ENCODE measurements at places on chromosomes 11 and 22. TPM values are rescaled to one million over a fixed set of nuclear protein-coding genes. Genes with fewer than 3 reads are reported as not detected.

The PCF11 gene
- 57.2 TPM for total RNA-seq

- DNase-seq = no peak
Measured at GRCh38 chr11:104926771-104927611, 28.7 kb upstream of the CASP12 start.

GRCh38 chr11:8329847-8330361, 66.2 kb upstream of the LMO1 start:
- DNase-seq = no peak

DNA sequence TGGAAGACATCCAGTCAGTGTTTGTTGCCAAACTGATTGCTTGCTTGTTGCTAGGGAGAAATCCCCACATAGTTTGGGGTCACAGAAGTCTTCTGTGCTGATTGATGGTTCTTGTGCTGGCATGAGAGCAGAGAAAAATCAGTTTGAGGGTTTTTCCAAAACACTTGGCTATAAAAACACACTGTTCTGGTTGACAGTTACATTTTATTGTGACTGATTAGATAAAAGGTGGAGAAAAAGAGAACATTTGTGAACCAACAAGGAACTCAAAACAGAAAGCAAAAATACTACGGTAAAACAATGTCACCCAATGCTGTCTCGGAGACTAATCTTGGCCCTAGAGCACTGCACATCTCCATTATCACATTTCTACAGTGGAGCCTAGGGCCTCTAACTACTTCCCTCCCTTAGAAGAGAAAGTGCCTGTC, 14.4 kb upstream of the EIF4G2 start:
- no peak for DNase-seq

The DDI1 gene
- not detected for total RNA-seq

GRCh38 chr11:97136067-97136466, 746.3 kb downstream of the JRKL start:
- no peak for DNase-seq

DNA sequence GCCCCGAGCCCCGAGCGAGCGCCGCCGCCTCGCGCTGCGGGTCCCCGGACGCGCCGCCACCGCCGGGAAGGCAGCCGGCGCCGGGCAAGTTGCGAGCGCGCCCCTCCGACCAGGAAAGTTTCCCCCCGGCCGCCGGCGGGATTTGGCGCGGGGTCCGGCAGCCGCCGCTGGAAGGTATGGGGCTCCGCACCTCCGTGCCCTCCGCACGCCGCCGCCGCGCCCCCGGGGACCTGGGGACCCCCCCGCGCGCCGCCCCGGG, 281 bp downstream of the TSPAN18 start:
- DNase-seq = no peak

The MRPL17 gene
- 29.6 TPM for total RNA-seq

- no peak for DNase-seq
Measured at GRCh38 chr11:28924004-28924403, 815.8 kb downstream of the METTL15 start.

DNA sequence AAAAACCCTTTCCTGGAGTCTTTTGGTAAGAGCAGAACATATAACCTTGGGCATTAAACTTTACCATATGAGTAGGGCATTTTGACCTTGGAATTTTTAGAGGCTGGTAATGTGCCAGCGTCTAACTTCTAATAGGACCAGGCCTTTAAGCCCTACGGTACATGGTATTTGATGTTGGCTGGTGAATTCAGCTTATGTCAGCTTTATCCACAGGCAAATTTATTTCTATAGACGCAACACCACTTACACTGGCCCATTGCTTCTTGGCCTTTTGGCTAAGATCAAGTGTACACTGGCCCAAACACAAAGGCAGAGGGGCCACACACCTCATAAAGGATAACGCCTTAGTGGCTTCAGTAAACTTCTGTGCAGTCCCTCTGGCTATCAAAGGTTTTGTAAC, 410.2 kb upstream of the LARGE1 start:
- no peak for DNase-seq

DNA sequence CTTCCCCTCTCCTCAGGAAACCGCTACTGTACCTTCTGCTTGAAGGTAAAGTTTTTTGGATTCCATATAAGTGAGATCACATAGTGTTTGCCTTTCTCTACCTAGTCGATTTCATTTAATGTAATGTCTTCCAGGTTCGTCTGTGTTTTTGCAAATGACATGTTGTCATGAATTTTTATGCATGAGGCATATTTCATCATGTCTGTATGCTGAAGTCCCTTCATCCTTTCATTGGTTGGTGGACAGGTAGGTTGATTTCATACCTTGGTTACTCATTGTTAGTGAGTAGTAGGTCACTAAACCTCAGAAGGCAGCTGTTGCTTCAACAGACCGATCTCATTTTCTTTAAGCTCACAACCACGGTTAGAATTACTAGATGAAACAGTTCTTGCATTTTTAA, 60.3 kb downstream of the LRRC74B start:
- DNase-seq = no peak

DNA sequence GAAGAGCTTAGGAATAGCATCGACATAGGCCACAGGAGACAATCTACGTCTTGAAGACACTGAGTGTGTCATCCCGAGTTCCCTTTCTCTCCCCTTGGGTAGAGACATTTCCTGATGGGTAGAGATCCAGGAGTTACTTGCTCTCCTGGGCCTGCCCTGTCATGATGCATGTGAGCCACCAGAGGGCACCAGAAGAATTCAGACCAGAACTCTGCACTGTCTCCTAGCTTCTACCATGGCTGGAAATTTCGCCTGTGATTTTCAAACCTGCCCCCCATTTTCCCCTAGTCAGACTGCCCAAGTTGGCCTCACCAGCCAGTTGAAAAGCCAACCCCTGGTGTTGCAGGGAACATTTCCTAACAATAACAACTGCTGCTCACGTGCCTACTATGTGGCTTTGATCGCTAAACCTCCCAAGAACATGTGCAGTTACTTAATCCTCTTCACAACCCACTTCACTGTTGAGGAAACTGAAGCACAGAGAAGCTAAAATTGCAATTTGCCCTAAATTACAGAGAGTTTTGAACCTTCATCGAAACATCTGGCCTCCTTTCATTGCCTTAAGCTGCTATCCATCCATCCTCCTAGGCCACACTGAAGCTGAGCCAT, 47.2 kb downstream of the C11orf58 start:
- no peak for DNase-seq

DNA sequence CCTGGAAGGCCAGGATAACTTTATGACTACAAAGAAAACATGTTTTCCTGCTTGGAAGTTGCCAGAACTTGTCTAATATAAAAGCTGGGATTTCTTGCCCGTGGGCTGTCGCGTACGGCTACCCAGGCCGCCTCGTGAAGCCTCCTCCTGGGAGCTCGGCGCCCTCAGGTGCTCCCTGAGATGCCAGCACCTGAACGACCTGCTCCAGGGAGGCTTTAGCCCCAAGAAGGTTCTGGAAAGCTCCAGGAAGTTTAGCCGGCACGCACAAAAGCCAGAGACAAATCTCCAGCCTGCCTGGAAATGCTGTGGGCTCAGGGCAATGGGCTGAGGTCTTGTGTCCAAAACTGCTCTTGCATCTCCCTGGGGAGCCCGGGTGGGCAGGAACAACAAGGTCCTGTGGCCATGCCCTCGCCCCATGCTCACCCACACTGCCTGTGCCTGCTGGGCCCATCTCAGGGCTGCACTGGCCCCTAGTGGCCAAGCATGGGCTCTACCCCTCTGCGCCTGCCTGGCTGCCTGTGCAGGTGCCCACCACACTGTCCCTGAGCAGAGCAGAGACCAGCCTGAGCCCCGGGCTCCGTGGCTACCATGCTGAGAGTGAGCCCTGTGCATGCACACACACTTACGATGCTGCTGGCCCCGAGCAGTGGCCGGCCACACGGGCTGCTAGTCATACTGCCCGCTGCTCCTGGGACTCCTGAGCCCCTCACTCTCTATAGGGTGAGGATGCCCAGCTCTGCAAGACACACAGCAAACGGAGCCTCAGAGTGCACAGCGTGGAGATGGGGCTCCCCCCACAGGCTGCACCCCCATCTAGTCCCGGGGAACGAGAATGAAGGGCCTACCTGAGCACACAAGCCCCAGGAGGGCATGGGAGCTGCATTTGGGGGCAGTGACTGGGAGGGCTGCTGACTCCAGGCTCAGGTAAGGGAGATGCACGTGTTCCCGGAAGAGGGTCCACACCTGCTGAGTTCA, 4.9 kb upstream of the CELSR1 start:
- peak; percentile 75 for DNase-seq

- DNase-seq = peak; percentile 14
Measured at GRCh38 chr11:1165256-1166041, 7.7 kb downstream of the MUC5AC start.

DNA sequence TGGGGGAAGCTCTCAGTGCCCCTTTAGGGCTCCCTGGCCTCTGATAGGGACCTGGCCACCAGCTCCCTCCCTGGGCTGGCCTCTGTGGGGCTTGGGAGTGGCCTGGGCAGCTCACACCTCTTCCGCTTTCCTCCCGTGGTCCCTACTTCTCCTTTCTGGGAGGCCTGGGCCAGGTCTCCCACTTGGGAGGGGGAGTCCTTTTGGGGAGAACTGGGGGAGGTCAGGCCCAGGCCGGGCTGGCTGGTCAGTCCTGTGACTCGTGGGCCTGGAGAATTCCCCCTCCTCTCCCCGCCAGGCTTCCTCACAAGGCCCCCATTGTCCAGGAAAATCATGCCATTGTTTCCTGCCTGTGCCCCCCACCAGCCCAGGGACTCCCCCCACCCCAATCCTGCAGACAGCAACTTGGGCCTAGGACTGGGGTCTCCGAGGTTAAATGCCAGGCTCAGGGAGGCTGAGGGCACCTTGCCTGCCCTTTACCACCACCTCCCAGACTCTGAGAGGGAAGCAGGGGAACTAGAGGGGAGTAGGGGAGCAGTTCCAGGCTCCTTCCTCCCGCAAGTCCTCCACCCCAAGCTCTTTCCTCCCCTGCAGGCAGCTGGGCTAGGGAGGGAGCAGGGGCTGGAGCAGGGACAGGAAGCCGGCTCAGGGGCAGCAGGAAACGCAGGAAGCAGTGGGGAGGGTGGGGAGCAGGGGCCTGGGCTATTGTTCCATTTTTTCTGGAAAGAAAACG, 2.8 kb downstream of the MAP3K11 start:
- DNase-seq = no peak

- no peak for DNase-seq
Measured at GRCh38 chr11:99634581-99634980, 613.8 kb downstream of the CNTN5 start.

Measured in mucosa of descending colon (tissue), 3 donors.